ENCODE measurements at places on chromosomes 11 and 22.
A peak's percentile ranks its signal among the peaks of the same experiment; 100 is the strongest.

DNA sequence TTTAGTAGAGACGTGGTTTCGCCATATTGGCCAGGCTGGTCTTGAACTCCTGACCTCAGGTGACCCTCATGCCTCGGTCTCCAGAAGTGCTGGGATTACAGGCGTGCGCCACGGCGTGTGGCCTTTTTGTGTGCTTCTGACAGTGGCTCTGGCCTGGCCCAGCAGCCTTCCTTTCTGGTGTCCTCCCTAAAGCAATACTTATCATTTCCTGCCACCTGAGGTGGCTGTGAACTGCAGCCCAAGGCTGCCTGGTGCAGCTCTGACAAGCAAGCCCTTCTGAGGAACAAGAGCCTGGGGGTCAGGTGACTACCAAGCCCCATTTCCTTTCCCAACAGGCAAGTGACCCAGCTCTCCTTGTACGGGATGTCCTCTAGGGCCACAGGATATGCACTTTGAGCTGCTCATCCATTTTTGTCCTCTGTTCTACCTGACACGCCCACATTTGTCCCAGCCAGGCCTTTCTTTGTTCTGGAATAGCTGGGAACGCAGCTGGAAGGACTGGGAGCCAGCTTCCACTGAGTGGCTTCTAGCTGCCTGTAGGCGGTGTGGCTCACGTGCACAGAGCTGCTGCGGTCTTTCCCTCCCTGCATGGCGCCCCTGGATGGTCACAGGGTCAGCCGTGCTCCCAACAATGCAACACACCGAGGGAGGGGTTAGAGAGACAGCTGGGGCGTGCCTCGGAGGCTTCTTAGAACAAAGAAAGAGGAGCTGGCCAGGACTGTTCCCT, 12.3 kb upstream of the BID start:
- no peak for DNase-seq

GRCh38 chr11:118715837-118716260, 36.4 kb upstream of the TREH start:
- DNase-seq, result no peak

DNA sequence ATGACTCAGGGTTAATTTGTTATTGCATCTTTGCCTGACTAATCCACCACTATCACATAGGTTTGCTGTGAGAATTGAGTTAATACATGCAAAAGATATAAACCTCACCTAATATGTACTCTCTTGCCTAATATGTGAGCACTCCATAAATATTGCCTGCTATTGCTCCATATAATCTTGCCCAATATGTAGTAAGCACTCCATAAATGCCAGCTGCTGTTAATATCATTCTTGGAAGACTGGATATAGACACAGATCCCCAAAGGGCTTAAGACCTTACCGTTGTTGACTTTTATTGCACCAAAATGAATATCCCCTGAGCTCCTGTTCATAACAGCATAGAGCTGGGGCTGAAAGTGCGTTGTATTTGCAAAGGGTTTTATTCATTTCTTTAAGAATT, 27.0 kb upstream of the LRRC55 start:
- peak; percentile 85 for DNase-seq

DNA sequence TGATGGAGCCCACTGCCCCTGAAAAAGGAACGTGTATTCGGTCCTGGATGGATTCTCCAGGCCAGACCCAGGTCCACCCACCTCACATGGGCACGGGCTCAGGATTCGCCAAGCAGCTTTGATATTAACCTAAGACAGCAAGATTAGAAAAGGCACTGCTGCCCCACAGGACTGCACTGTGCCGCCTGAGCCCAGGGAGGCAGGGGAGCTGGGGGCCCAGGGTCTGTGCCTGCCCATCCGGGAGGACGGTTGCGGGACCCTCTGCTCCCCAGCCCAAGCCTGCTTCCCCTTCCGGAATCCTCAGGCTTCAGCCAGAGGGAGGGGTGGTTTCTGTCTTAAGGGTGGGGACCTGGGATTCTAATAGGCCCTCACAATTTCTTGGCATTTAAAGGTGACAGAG, 13.5 kb upstream of the VSIG10L2 start:
- no peak for DNase-seq

- no peak for DNase-seq
Observed at GRCh38 chr11:64250415-64251015, 815 bp upstream of the PLCB3 start.

GRCh38 chr22:19195796-19196731, 17.5 kb upstream of the SLC25A1 start:
- no peak for DNase-seq

DNA sequence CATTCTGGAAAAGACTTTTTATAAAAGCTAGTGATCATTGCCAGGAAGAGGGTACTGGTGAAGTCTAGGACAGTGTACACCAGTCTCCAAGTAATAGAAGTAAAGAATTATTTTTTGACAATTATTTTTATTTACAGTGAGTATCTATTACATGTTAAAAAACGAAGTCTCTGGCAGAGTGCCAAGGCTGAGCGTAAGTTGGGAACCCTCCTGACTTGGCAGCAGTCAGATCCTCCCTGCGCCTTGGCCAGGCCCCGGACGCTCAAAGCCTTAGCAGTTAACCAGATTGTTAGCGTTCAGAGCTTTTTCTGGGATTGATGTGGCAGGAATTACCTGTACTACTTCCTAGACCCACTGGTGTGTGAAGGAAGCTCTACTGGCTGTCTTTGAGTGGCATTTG, 38.1 kb upstream of the CTTN start:
- no peak for DNase-seq

DNA sequence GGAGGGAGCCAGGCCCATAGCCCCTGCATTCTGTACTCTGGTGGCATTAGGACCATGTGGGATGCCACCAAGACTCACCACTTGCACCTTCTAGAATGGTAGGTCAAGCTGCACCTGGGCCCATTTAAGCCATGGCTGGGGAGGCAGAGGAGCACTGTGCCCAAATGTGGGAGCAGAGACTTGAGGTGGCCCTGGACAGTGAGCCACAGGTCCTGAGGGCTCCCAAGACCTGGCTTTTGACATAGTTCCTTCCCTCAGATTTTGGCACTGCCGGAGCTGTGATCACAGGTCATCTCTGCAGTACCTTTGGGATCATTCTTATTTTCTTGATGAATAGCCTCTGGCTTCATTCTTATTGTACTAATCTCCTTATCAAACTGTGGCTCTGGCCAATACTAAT, 43.2 kb downstream of the ST3GAL4 start:
- no peak for DNase-seq

- no peak for DNase-seq
Observed at GRCh38 chr22:46453006-46453828, 84.2 kb downstream of the CELSR1 start.

DNA sequence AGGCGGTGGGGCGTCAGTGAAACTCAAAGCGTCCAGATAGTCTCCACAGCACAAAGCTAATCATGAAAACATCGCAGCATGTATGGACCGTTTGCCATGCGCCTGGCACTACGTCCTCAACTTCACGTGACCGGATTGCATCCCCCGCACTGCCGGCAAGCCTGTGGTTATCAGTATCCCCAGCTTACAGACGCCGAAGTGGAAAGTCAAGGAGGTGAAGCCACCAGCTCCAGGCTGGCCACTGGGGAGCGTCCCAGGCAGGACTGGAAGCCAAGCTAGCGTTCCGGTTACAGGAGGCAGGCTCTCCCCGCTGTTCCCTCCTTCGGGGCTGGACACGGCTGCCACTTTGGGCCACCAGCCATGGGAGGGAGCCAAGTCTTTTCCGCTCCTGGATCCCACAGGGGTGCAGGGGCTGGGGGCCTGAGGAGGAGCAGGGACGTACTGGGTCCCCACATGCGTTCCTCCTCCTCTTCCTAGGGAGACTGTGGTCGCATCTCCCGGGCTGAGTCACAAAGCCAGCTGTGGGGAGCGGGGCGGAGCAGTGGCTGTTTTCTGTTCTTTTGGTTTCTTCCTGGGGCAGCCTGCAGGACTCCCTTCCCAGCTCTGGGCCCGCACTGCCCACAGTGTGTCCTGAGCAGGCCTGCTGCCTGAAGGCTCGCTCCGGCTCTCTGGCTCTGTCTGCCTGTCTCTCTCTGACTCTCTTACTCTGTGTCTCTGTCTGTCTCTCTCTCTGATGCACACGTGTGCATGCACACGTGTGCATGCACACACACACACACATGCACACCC, 4.3 kb upstream of the OSBPL5 start:
- peak; percentile 47 for DNase-seq

- no peak for DNase-seq
Observed at GRCh38 chr11:45394294-45395085, 108.3 kb upstream of the SYT13 start.

DNA sequence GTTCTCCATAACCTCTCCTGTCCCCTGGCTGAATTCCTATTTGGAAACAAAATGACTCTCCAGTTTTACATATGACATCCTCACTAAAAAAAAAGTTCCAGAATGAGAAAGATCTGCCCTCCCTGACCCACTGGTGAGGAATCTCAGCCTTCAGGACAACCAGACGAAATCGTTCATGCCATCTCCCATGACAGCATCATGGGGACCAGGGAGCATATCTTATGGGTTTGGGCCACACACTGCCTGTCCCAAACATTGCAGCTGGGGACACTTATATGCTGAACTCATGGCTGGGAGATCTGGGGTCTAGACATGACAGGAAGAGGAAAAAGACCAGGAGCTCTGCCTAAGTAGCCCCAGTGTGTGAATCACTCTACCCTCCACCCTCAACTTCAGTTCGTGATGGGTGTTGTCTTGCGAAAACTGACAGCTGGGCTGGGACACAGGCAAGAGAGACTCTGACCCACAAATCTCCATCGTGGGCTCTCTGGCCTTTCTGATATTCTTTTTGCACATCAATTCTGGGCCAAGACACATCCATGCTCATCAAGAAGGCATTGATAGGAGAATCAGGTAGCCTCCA, 102.0 kb downstream of the ZNF280B start:
- DNase-seq, result no peak

- DNase-seq, result peak; percentile 56
Observed at GRCh38 chr22:47200273-47201051, 438.0 kb downstream of the TBC1D22A start.

DNA sequence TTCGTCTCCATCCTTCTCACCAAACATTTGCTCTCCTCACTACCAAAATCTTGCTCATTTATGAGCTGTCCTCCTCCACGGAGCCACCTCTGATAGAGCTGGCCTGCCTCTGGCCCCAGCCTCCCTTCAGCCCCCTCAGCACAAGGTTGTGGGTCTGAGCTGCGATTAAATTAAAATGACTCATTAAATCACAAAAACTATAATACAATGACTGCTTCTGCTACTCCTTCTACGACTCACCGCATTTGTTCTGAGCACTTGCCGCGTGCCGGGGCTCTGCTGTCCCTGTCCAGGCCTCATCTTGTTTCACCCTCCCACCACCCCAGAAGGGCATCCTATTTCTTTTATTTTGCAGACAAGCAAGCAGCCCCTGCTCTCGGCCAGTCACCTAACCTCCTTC, 49.2 kb upstream of the TIMP3 start:
- no peak for DNase-seq

DNA sequence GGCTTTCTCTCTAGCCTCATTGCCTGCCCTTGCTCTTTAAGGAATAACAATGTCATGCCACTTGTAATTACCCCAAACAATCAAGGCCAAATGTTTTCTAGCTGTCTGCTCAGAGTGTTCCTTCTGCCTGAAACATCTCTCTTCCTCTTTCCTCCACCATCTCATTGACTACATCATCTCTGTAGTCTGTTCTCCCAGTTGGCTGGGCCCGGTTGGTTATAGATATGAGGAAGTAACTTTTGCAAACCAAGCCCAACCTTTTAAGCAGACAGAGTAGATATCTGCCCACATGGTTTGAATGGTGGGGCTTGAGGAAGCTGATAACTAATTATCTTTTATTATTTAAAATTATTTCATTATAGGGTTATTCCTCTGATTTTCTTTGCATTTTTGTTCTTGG, 104.5 kb downstream of the NTM start:
- no peak for DNase-seq

DNA sequence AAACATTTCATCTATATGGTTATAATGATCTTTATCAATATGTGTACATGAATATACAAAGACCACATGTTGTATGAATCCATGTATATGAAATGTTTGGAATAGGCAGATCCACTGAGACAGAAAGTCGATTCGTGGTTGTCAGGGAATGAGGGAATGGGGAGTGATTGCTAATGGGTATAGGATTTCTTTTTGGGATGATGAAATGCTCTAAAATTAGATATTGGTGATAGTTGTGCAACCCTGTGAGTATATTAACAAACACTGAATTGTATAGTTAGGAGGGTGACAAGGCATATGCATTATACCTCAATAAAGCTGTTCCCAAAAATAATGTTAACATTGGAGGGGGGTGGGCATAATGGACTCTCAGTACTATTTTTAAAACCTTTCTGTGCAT, 5.0 kb upstream of the PTPMT1 start:
- no peak for DNase-seq

- peak; percentile 50 for DNase-seq
Observed at GRCh38 chr11:45091563-45092403, 54.7 kb upstream of the PRDM11 start.

DNA sequence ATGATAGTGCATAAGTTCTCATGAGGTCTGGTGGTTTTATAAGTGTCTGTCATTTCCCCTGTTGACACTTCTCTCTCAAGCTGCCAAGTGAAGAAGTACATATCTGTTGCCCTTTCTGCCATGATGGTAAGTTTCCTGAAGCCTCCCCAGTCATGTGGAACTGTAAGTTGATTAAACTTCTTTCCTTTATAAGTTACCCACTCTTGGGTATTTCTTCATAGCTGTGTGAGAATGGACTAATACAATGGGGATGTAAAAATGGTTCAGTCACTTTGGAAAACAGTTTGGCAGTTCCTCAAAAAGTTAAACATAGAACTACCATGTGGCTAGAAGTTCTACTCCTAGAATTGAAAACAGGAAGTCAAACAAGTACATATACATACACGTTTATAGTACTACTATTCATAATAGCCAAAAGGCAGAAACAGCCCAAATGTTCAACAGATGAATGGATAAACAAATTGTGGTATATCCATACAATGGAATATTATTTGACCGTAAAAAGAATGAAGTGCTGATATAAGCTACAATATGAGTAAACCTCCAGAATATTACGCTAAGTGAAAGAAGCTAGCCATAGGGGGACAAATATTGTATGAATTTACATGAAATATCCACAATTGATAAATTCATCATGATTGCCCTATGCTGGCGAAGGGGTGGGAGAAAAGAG, 16.0 kb upstream of the DKK3 start:
- no peak for DNase-seq

GRCh38 chr22:26907366-26907765, 250.0 kb downstream of the MIAT start:
- DNase-seq, result no peak

DNA sequence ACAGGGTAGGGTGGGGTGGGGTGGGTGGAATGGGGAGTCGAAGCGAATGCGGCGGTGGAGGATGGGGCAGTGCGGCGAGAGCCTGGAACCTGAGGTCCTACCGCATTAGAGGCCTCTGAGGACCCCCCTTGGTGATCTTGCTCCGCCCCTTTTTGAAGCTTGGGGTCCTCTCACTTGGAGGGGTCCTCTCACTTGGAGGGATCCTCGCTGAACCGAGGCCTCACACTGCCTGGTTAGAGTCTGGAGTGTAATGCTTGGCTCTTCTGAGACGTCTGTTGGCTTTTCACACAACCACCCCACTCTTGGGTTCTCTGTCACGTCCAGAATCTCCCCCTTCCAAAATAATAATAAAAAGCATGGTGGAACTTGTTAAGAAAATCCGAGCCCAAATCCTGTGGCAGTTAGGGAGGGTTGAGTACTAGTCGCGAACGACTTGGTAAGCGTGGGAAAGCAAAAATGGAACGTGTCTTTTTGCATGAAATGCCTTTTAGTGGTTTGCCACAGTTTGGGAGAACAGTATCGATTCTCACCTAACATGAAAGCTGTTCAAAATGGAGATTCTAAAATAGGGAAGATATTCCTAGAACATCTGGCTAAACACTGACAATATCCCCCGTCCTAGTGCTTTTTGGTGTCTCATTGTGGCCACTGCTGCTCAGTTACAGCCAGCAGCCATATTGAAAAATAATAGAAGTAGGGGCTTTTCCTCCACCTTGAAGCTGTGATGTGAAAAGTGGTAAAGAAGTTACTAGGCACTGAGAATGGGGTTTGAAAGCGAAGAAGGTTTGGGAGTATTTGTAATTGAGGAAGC, 822 bp downstream of the RBX1 start:
- DNase-seq, result no peak

All from umbilical cord (tissue), 2 donors.